Mesothelial cell of epicardium (in vitro differentiated cells): ENCODE measurements at places on chromosomes 6 and 20. TPM values are rescaled to one million over a fixed set of nuclear protein-coding genes. Genes with fewer than 3 reads are reported as not detected.

Gene ZSCAN9
- total RNA-seq = 25.5 to 29.6 TPM (median 27.9 TPM) in 3 replicates

Gene C6orf163
- 9.0 to 11.5 TPM (median 10.0 TPM) in 3 replicates for total RNA-seq

Gene OR2H2
- total RNA-seq = not detected in 3 replicates

Gene UBE2C
- 48.1 to 50.2 TPM (median 48.3 TPM) in 3 replicates for total RNA-seq

Gene GPR63
- 17.5 to 18.5 TPM (median 17.9 TPM) in 3 replicates for total RNA-seq
